ENCODE measurements at places on chromosomes 2 and 18.

DNA sequence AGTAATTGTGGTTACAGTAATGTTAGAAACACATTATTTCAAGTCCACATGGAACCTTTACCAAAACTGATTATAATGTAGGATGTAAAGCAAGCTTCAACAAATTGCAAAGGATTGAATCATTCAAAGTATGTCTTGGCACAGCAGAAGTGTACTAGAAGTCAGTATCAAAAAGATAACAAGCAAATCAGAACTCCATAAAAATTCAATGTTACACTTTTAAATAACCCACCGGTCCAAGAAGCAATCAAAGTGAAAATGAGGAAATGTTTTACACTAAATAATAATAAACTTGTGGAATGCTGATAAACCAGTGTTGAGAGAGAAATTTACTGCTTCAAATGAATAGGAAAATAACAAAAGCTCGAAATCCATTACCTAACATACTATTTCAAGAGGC is 47.7 kb downstream of the TTC21B start:
- DNase-seq, result no peak

GRCh38 chr2:226909126-226909525 is 73.3 kb downstream of the RHBDD1 start:
- DNase-seq, result no peak

- DNase-seq, result no peak
Measured at GRCh38 chr18:11565716-11566115, 43.7 kb upstream of the SLC35G4 start.

GRCh38 chr2:166411473-166412230 is 35.9 kb upstream of the SCN9A start:
- DNase-seq, result no peak

GRCh38 chr2:55140316-55141219 is 90.3 kb upstream of the RTN4 start:
- no peak for DNase-seq

- DNase-seq, result no peak
Measured at GRCh38 chr2:214492152-214492551, 81.3 kb downstream of the VWC2L start.

DNA sequence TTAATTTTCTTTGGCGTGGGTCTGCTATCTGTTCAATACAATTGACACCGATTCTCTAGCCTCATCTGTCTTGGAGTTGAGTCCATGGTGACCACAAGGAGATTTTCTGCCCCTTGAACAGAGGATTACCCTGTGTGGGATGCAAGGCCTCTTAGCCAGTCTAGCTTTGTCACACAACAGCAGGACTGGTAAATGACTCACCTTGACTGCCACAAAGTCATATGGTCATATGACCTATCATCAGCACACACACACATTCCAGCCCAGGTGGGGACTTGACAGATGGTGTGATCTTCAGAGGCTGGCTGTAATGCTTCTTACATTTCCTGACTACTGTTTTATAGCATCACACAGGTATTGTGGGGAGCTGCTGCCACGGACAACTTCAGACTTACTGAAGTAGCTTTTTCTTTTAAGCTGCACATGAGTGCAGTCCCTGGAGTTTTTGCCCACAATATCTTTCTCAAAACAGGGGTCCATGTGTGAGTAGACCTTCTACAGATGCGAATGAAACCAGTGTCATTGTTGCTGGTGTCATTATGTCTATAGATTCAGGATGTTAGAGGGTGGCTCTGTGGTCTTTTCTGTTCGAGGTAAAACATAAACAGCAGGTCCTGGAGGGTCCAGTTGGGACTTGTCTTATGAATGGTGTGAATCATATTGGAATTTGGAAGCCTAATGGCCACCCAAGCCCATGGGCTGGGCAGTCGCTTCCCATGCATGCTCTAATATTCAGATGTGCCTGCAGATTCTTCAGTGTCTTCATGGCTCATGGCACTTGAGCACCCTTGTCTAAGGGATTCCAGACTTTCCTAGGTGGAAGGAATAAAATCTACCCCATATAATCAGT is 18.6 kb upstream of the ACOXL start:
- DNase-seq, result no peak

DNA sequence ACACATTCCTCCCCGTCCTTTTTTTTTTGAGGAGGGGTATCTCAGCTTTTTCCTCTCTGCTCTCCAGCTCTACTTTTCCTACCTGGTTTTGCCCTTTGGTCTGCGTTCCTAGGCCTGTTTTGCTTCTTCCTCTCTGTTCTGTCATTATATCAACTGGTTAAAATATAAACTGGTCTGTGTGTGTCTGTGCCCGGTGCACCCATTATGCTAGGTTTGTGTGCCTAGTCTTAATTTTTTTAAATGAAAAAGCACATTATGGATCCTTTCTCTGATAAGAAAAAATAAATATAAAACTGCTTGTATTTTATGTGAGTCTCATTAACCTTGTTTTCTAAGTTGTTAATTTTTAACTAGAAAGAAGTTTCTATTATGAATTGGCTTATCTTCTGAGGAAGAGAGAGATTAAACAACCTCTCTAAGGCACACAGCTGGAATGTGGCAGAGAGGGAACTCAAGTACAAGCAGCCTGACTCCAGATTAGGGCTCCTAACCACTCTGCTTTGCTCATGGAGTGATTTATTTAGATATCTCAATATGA is 17.4 kb downstream of the SLC38A11 start:
- DNase-seq, result no peak

- DNase-seq, result no peak
Measured at GRCh38 chr2:173412628-173413027, 58.0 kb downstream of the CDCA7 start.

DNA sequence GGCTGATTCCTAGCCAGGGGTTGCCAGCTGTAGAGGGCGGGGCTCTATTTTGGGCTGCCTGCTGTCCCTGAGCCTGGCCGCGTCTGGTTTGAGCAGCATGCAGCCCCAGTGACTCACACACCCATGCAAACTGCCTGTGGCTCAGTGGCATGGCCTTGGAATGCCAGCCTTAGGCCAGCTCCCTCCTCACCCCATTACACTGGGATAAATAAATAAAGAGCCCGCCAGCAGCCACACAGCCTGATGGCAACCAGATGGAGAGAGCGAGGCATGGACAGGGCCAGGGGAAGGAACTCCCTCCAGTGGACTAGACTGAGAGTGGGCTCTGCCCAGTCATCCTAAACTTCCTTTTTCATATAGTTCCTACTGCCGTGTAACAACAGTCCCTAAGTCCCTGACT is 18.3 kb downstream of the NHEJ1 start:
- DNase-seq, result no peak

DNA sequence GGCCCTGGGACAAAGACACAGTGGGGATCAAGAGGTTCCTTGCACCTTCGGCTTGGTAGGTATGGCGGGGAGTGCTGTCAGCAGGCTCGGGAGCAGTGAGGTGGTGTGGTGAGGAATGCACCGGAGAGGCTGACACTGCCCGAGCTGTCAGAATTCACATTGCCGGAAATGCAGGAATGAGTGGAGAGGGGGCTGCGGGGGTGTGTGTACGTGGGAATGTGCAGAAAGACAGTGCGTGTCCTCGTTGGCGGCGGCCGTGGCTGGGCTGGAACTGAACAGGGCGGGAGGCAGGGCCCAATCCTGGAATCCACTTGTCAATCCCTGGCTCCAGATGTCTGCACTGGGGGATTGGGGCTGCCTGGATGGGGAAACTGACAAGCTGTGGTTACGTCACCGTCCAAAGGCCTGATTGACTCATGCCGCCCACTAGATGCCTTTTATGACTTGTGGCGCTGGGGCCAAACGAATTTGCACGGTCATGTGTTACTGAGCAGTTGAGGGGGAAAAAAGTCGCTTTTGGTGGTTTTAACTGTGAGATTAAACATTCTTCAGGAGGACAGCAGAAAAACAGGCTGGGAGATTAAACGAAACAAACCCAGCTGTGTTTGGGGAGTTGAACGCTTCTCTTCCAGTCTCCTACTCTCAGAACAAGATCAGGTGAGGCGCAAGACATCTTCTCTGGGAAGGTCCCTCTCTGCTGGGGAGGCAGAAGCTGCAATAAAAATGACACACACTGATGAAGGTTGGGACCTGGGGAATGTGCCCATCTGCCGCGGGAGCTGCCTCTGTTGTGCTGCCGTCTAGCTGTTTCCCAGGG is 189.4 kb upstream of the GLI2 start:
- no peak for DNase-seq

- no peak for DNase-seq
Measured at GRCh38 chr2:123696799-123697410, 328.2 kb upstream of the CNTNAP5 start.

DNA sequence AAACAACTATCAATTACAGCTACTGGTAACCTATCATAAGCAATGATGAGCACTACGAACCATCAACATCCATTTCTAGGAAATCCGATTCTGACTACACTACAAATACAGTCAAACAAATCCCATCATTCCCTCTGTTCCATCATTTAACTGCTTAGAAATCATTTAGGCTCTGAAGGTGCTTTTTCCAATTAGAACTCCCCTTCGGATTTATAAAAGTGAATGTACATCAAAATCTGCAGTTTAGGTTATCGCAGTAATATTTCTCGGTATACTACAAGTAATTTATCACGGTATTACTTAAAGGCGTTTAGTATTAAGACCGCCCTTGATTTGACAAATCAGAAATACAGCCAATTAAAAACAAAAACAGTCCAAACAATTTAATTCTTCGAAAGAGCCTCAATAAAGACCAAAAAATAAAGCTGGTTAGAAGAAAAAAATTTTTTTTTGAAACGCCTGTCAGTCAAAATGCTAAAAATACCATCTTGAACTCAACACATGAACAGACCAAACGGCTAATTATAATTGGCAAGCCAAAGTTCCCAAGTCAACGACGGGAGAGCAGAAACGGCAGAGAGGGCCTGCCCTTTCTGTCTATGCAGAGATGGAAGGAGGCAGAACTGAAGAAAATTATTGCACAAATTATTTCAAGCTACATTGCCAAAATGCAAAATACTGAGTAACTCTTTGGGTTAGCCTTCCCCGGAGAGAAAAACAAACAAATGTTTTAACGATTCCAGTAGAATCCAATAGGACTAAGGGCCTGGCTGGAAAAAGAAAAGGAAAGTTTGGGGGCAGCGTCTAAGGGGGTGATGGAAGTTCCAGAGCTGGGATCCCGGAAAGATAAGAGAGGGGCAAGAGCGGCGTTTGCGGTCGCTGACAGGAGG is 1.2 kb downstream of the VPS54 start:
- no peak for DNase-seq

- DNase-seq, result peak; percentile 51
Measured at GRCh38 chr2:3222636-3223035, 155.0 kb downstream of the EIPR1 start.

- no peak for DNase-seq
Measured at GRCh38 chr2:25056098-25056821, 14.4 kb downstream of the EFR3B start.

GRCh38 chr18:79698668-79699335 is 19.2 kb downstream of the CTDP1 start:
- DNase-seq, result no peak

DNA sequence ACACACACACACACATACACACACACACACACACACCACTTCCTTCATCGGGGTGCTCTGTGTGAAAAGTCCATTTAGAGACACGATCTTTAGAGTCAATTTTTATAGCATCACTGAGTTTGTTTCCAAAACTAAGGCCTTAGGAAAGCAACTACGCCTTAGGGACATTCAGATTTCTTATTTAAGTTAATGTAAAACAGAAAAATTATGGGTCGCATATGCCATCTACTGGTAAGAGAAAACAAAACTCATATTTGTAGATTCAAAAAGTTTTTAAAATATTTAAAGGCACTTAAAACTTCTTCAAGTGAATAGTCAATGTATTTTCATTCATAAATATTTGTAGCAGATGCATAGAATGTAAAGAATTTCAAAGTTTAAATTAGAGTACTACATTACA is 166.2 kb downstream of the ATAD2B start:
- no peak for DNase-seq

- DNase-seq, result no peak
Measured at GRCh38 chr2:240202586-240202985, 62.1 kb upstream of the OTOS start.

- no peak for DNase-seq
Measured at GRCh38 chr2:150374492-150374891, 113.0 kb downstream of the RND3 start.

- DNase-seq, result no peak
Measured at GRCh38 chr2:200380091-200380561, 73.6 kb downstream of the SPATS2L start.

Data from activated naive CD4-positive, alpha-beta T cell treated with anti-CD3 and anti-CD28 coated beads, Interleukin-2, amount 50 U/mL, for 16 hours (primary cell).